ENCODE measurements at places on chromosomes 2 and 18.

DNA sequence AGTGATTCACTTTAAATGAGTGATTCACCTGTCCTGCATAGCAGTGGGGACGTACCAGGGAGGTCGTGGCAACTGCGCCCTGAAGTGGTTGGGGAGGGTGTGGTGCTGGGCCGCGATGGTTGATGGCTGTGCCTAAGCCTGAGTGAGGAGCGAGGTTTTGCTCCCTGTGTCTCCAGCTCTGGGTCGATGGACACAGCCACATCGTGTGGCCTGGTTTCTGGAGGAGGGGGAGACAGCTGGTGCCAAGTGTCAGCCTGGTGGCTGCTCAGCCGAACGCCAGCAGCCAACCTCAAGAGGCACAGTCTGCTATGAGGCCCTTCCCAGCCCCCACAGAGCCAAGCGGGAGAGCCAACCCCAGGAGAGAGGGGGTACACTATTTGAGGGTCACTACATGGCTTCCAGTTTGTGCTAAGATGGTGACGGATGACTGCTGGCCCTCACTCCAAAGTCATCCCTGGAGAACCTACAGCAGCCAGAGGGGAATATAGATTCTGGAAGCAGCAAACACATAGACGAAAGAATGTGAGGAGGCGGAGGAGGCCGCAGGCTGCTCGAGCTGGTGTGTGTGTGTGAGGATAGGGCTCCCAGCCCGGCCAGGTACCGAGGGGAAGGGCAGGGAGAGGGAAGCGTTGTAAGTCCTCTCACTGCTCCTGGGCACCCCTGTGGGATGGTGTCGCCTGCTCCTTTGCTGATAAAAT lies 58.6 kb upstream of the OTOF start:
- DNase-seq: no peak

DNA sequence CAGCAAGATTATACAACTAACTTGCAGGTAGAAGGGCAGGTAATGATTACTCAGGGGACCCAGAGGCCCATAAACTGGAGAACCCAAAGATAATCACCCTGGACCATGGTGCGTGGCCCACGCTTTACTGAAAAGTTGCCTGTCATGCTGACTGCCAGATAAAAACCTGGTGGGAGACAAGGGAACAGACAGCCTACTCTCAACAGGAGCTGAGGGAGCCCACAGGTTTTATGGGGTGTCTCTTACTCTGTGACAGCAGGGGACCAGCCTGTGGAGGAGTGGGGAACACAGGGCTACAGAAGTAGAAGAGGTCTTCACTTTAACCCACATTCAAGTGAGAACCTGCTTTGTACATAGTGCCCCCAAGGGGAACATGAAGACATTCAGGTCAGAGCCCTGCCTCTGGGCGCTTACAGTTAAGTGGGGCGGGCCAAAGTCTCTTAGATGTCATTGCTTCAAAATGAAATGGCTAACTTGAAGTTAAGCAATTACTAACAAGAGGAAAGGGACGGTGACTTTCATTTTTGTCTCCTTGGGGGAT lies 60.4 kb downstream of the DHRS9 start:
- no peak for DNase-seq

DNA sequence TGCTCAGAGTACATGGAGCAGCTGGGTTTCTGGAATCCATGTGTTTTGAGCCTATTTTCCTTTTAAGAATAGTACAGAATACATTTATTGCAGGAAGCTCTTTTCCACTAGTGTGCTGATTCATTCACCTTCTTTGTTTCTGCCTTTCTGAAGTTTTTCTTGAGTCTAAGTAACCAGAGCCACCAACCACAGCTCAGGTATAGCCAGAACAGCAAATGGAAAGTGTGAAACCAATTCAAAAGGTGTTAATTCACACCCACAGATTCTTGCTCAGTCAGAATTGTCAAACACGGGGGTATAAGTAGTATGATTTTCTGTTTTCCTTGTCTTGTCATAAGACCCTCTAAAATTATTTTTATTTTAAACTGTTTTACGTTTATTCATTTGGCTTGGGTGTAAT lies 75.9 kb upstream of the DYNAP start:
- DNase-seq: no peak

DNA sequence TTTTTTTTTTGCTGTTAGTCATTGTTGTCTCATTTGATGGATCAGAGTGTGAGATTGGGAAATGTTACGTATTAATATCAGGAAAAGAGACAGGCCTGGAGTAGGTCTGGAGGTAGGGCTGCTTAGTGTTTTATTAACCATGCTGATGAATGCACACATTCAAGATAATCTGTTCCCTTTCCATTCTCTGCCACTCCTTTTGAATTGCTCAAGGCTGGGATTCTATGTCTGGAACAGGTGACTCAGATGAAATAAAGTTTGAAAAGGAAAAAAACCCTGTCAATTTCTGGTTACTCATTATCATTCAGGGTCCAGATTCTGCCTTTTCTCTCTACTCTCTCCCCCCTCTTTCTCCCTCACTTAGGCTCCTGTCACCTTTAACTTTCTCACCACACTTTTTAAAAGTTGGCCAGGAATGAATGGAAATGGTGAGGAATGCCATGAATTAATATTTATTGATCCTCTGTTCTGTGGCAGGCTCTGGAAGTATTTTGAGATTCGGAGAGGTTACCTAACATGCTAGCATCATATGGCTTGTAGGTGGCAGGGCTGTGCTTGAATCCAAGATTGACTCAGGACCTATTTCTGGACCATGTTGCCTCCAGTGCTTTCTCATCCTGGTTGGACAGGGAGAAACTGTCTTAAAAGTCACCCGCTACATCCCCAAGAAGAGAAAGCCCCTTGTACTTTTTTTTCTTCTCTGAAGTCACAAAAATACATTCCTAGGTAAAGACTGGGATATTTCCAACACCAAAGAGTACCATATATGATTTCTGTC lies 40.2 kb downstream of the MAP4K4 start:
- DNase-seq: no peak

DNA sequence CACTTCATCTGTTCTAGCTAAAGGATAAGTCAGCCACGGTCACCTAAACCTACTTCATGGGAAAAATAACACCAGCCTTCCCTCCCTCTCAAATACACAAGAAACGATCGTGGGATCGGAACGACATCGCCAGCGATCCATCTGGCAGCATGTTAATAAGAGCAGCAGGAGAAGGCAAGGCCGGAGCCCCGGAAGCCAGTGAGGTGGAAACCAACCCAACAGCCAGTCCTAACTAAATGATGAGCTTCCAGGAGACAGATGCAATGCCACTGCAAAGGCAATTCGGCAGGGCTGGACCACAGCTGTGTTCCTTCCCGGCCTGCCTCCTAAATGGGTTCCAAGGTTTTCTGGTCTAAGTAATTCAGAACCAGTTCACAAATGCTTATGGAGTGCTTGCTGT lies 117.5 kb downstream of the TMEM163 start:
- DNase-seq: peak; percentile 15

Measured in Karpas-422 (cell line).